Epithelial cell of proximal tubule (primary cell): ENCODE measurements at places on chromosomes 1 and 21. TPM values are rescaled to one million over a fixed set of nuclear protein-coding genes. Genes with fewer than 3 reads are reported as not detected.

DNA sequence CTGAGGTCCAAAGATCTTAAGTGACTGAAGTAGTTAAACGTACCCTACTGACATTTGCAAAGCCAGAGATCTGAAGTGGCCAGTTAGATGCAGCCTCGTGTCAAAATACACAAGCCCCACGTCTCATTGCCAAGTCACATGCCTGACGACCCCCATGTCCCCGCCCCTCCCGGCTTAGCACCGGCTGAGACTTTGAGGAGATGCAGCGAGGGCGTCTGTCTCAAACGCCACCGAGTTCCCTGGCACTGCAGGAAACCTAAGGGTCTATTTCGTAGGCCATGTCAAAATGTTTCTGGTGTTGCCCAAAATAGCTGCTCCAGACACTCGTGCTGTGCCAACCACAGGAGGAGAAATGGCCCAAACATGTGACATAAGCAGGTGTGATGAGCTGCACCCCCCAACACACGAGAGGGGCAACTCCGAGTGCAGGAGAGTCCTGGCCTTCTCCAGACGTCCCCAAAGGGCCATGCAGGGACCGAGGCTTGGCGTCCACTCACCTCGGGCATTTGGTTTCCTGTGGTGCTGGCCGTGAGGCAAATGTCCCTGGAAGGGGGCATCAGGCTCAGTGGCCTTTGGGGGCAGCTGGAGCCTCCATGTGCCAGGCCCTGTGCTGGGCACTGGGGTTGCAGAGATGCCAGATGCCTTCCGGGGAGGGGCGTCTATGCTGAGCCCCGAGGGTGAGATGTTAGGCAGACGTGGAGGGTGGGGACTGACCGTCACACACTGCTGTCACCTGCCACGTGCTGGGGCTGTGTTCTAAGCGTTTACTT, 67.0 kb downstream of the MATN1 start:
- DNase-seq, result no peak

GRCh38 chr1:230300322-230301301, 125.5 kb downstream of the PGBD5 start:
- no peak for DNase-seq

Gene DFFA
- 49.5 and 55.4 TPM in 2 replicates for total RNA-seq

DNA sequence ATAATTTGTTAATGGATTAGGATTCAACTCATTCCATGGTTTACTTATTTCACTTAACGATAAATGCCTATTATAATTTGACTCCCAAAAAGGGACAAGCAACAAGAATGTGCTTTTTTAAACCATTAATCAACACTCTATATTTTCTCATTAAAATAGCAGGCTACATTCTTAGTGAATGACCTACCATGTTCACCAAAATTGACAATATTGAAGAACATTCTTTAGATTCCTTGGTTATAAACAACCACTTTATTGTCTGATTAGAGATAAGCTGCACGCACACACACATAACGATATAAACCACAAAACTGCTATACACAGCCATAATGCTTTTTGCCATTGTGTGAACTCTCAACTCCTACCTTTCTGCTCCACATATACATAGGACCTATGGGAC, 75.4 kb upstream of the LRRC7 start:
- DNase-seq, result no peak

DNA sequence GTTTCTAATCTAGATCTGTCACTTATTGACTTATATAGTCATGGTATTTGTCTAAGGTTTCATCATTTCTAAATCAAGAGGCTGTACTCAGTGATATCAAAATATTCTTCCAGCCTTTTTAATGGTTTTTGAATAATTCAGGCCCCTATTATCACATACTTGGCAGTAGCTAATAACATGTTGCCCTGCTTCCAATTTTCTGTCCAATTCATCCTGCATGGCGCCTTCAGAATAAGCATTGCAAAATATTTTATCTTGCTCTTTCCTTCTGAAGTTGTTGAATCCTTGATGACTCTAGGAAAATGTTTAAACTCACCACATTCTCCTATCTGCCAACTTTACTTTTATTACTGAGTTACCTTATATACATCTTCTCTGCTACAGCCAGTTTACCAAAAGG, 517.2 kb upstream of the B3GALT2 start:
- no peak for DNase-seq

Gene TMIGD3
- total RNA-seq, result not detected in 2 replicates

Gene CD52
- total RNA-seq, result not detected in 2 replicates

DNA sequence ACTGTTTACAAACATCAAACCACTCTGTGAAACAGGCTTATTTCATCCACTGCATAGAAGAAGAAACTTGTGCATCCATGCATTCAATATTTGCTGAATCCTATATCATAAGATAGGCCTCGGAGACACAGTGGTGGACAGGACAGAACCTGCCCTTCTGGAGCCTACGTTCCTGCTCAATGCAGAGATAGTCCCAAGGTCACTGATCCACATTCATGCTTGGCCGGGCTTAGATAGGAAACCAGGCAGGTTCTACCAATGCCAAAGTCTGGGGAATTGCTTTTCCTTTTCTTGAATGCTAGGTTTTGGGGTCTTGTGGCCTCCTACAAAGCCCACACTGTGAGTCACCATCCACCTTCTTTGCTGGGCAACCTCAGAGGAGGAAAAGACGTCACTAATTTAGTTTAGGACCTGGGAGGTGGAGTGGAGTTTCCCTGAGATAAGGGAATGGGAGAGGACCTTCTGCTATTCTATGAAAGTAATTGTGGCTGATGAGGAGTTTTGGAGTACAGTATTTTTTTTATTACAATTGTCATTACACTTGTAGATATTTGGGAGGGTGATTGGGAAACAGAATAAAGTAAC, 99.7 kb upstream of the CD34 start:
- DNase-seq, result no peak

DNA sequence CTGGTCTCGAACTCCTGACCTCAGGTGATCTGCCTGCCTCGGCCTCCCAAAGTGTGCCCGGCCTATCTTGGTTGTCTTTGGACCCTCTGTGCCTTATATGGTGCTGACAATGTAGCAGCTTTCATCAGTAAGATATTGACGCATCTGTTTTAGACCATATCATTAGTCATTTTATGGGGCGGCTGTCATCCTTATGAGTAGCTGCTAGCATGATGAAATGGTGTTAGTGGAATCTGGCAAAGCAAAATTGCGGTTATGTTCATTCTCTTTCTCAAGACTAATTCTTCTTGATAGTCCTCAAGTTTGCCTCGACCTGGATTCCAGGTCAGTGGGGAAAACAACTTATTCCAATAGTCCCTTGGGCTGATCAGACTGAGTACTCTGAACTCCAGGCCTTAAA, 199.9 kb downstream of the PRDM2 start:
- DNase-seq, result no peak

DNA sequence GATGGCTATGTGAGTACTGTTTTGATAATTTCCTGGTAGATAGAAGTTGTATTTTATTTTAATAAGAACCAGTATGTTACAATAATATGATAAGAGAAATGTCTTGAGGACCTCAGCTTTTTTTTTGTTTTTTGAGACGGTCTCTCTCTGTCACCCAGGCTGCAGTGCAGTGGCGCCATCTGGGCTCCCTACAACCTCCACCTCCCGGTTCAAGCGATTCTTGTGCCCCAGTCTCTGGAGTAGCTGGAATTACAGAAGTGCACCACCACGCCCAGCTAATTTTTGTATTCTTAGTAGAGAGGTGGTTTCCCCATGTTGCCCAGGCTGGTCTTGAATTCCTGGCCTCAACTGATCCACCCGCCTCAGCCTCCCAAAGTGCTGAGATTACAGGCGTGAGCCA, 968.1 kb upstream of the ADGRL4 start:
- no peak for DNase-seq

Gene CSMD2
- total RNA-seq, result 0.07 and 0.98 TPM in 2 replicates

DNA sequence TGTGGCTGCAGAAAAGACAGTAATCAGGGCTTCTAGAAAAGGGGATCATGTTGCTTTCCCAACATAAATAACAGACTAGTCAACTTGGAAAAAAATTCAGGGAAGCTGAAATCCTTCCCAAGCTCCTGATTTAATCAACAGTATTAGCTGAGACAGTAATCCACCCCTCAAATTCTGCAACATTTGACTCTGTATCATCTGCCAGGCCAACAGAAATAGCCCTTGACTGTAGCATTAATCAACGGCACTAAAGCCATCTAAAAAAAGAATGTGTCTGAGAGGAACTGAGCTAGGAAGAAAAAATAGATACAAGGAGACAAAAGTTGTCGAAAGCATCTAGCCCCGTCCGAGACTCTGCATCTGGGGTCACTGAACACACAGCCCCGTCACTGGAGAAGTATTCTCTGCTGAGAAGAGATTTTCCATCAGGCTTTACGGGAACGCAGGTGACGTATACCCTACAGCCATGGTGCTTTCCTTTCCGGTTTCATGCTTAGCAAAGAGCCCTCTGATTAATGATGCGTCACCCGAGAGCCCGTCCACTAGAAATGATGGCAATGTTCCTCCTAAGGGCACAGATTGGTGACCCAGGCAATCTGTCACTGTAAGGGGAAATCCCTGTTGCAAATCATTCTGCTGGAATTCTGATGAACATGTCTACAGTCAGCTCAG, 42.1 kb upstream of the TP53BP2 start:
- peak; percentile 99 for DNase-seq

GRCh38 chr1:41278076-41278475, 36.0 kb upstream of the SCMH1 start:
- no peak for DNase-seq

- DNase-seq, result no peak
Measured at GRCh38 chr21:38797470-38797869, 8.3 kb upstream of the ETS2 start.

GRCh38 chr1:6198646-6199297, 623 bp downstream of the RPL22 start:
- DNase-seq, result no peak

- no peak for DNase-seq
Measured at GRCh38 chr1:211742272-211742671, 66.9 kb upstream of the NEK2 start.

Gene APCS
- not detected in 2 replicates for total RNA-seq

- DNase-seq, result no peak
Measured at GRCh38 chr1:61518670-61519400, 206.1 kb downstream of the TM2D1 start.

- peak; percentile 93 for DNase-seq
Measured at GRCh38 chr1:183234660-183235476, 48.8 kb downstream of the LAMC2 start.

DNA sequence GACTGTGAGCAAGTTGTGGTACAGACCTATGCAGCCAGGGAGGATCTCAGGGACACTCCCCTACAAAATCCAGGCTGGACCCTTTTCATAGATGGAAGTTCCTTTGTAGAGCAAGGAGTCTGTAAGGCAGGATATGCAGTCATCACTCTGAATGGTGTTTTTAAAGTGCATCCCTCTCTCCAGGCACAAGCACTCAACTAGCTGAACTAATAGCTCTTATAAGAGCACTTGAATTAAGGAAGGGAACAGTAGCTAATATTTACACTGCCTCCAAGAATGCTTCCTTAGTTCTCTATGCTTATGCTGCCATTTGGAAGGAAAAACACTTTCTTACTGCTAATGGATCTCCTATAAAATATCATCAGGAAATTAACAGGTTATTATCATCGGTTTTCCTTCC, 27.0 kb upstream of the SMYD3 start:
- DNase-seq, result no peak

- no peak for DNase-seq
Measured at GRCh38 chr1:200039849-200040474, 12.5 kb downstream of the NR5A2 start.

Gene CDC42SE1
- 85.4 and 94.8 TPM in 2 replicates for total RNA-seq

- DNase-seq, result no peak
Measured at GRCh38 chr21:43323244-43324005, 103.5 kb downstream of the SIK1 start.

DNA sequence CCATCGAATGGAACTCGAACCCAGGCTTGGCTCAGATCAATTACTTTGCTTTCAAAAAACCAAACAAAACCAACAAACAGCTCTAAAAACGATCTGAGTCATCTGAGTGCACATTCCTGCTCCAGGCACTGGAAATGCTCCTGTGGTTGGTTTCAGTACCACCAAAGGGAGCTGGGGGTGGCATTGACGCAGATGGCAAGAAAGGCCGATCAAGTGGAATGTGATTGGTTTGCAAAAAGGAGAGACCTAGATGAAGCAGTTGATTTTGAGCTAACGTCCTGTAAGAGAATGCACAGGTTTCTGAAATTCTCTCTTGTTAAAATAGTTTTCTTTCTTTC, 39.5 kb downstream of the PIK3CD start:
- DNase-seq, result no peak

Gene NFASC
- total RNA-seq, result 0.29 TPM in 2 replicates

GRCh38 chr1:162977944-162978568, 91.1 kb upstream of the RGS4 start:
- no peak for DNase-seq

GRCh38 chr1:164774413-164774812, 215.4 kb downstream of the PBX1 start:
- DNase-seq, result no peak

Gene S100A1
- total RNA-seq, result 1.3 and 16.5 TPM in 2 replicates

DNA sequence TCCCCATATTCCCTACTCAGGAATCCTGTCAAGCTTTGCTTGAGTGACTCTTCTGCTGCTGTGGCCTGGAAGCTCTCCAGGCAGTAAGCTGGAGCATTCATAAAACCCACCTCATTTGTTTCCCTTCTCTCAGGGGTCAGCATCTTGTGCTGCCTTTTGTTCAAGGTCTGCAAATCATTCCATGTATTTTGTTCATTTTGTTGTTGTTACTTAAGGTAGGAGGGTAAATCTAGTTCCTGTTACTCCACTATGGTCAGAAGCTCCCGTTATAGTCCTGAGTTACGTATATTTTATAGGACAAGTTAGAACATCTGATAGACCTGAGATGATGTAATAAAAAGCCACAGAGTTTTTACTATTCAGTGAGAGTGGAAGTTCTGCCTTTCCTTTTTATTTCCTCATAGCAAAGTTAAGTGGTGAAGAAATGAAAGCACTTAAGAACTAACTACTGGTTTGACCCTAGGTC, 9.9 kb downstream of the SYNJ1 start:
- peak; percentile 49 for DNase-seq

GRCh38 chr1:205073511-205073910, 10.7 kb downstream of the TMEM81 start:
- no peak for DNase-seq

GRCh38 chr1:116984406-116985160, 17.0 kb upstream of the CD101 start:
- DNase-seq, result no peak

DNA sequence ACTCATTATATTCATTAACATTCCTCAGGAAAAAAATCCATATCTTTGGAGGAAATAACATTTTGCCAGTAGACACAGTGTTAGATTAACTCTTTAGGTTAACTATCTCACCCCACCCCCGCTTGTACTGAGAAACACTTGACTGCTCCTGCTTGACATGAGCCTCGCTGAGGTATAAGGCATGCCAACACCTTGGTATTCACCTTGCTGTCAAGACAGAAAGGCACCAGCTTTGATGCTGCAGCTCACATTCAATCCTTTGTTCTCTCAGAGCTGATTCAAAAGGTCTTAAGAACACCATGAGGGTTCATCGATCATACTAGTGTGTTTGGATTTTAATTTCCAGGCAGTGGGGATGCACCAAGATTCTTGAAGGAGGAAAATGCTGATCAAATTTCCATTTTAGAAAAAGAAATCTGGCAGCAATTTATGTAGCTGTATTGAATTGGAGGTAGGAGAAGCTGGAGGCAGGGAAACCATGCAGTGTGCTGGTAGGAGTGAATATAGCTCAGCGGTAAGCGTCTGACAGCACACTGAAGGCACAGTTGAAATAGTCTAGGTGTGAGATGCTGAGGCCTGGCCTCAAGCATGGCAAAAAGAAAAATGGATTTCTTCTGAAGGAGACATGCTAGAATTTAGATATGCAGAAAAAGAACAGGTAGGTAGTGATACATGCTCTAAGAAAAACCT, 108.0 kb upstream of the ST6GALNAC5 start:
- DNase-seq, result peak; percentile 6

- no peak for DNase-seq
Measured at GRCh38 chr1:60894741-60895140, 187.6 kb upstream of the NFIA start.
